ENCODE measurements at places on chromosomes 6 and 20.

GRCh38 chr6:143227675-143228074, 167.0 kb downstream of the AIG1 start:
- no peak for DNase-seq

DNA sequence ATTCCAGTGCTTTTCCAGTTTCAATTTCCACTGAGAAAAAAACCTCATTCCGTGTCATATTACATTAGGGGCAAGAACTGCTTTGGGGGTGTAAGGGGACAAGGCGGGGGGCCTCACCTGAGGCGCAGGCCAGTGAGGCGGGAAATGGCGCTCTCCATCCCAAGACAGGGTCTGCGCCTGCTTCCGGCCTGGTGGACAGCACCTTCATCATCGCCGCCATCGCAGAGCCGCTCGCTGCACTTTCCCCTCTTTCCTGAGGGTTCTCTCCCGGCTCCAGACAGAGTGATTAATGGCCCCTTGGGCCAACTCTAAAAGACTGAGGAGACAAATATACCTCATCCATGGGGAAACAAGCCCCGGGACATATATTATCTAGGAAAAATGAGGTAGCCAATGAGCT, 270.0 kb upstream of the SOX4 start:
- no peak for DNase-seq

GRCh38 chr6:157428427-157429202, 47.6 kb downstream of the ZDHHC14 start:
- no peak for DNase-seq

- no peak for DNase-seq
Measured at GRCh38 chr6:158909938-158910337, 90.1 kb downstream of the RSPH3 start.

- no peak for DNase-seq
Measured at GRCh38 chr20:36794116-36794474, 20.5 kb upstream of the DSN1 start.

DNA sequence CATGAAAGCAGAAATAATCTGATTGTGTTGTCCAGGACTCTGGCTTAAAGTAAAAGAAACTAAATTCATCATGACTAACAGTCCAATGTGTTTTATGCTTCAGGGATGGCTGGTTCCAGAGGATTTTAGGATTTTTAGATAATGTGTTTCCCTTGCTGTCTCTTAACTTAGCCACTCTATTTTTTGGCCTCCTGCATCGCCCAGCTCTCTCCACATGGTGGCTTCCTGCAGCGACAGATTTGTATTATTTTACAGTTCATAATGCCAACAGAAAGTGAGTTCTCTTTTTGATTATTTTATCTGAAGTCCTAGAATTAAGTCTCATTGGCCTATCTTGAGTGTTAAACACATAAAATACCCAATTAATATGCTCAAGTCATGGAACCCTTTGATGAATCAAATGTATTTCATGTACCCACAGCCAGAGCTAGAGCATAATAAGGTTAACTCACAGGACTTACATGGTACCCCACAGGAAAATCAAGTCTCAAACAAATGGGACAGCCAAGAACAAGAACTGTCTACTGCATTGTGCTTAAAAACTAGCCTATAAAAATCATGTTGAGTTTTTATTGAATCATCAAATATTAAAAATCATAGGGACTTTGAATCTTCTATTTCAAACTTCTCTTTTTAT, 582.5 kb downstream of the DOK5 start:
- no peak for DNase-seq

GRCh38 chr6:34466242-34467185, 638 bp downstream of the PACSIN1 start:
- no peak for DNase-seq

- DNase-seq = no peak
Measured at GRCh38 chr20:10783707-10784553, 110.1 kb upstream of the JAG1 start.

DNA sequence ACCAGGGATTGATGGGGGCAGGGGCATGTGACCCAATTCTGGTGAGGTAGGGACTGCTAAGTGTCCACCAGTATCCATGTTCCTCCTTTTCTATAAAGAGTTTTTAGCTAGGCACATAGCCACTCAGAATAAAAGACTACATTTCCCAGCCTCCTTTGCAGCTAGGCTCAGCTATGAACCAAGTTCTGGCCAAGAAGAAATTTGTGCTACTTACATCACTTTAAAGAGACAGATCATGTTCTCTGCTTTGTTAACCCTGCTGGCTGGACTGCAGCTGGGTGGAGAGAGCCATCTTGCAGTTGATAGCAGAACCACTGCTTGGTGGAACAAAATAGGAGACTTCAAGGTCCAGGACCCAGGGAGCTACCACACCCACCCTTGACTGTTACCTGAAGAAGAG, 5.3 kb upstream of the CCM2L start:
- DNase-seq = no peak

- DNase-seq = no peak
Measured at GRCh38 chr20:43846516-43846905, 68.1 kb upstream of the TOX2 start.

DNA sequence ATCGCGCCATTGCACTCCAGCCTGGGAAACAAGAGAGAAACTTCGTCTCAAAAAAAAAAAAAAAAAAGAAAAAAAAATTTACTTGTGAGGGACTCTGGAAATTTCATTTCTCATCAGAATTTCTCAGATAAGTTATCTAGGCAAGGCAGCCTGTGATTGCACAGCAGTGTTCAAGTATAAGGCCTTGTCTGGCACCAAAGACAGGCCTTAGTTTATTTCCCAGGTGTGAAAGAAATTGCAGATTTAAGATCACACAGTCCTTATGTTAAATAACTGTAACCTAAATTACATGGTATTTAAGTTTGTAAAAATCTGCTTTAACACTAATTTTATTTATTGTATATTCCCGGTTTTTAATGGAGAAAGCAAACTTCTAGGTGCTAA, 34.8 kb downstream of the HFE start:
- DNase-seq = no peak

DNA sequence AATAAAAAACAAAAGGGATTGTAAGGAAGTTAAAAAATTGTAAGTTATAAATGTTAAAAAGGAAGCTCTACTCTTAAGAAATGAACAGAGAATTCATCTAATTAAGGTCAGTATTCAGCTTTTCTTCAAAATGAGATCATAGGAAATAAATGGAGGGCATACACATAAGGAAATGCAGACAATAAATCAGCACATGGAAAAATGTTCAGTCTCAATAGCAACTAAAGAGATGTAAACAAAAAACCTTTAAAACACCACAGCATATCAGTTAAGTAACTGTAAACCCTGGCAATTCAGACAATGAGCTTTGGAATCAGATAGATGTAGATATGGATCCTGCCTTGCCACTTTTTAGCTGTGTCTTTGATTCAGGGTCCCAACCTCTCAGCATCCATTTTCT, 24.0 kb upstream of the CLIC5 start:
- no peak for DNase-seq

DNA sequence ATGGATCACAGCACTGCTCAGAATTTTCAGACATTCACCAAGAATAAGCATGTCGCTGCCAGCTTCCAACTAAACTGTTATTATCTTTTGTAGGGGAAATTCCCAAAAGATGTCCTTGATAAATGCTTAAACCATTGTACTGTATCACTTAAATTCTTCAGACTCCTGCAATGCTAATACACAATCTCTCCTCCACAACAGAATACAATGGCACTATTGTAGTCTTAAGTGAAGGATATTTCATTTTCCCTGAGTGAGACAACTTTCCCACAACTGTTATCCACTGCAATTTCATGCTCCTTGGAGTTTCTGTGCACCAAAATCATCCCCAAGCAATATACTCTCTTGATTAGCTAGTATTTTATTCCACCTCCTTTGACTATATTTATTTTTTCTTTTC, 189.7 kb downstream of the COL9A1 start:
- DNase-seq = no peak

- DNase-seq = peak; percentile 91
Measured at GRCh38 chr6:28311139-28311823, 24.7 kb downstream of the ZSCAN31 start.

DNA sequence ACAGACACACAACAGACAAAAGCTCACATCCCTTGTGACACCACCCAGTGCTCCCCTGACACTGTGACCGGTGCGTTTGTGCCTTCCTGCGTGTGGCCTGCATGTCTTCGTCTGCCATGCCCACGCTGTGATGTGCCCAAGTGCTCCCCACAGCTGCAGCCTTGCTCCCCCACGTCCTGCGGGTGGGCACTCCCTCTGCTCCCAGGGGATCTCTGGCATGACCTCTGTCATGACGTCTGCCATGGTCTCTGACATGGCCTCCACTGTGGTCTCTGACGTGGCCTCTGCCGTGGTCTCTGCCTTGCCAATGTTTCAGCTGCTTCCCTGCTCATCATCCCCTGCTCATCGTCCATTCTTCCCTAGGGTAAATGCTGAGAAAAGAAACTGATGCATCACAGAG, 200.9 kb downstream of the DLL1 start:
- DNase-seq = no peak

- DNase-seq = no peak
Measured at GRCh38 chr20:51184289-51184688, 161.4 kb upstream of the KCNG1 start.

DNA sequence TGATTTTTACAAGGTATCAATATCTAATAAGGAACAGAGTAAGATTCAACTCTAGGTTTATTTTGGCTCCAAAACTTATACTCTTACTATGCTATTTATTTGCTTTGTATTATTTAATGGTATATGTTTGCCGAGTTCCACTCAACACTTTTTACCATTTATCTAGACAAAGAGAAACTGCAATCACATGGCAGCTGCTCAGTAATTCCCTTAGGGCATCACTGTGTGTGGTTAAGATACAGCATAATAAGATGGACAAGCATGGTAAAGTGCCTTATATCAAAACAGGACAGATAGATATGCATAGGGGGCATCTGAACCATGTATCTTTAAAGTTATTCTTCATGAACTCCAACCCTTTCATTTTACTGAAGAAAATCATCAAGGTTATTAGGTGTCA, 483.0 kb upstream of the ID4 start:
- no peak for DNase-seq

DNA sequence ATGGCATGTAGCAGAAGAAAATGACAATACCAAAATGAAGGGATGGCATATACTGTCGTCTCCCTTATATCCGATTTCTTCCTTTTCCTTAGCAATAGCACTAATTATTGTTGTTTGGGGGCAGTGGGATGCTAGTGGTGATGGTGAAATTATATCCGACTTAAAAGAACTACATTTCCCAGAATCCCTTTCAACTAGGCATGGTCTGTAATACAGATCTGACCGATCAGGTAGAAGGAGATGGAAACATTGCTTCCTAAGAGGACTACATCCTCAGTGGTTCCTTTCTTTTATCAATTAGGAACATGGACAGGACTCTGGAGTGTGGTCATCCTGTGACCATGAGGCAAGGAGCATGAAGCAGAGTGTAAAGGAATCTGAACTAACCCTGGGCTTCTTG, 532.6 kb downstream of the CBLN4 start:
- no peak for DNase-seq

DNA sequence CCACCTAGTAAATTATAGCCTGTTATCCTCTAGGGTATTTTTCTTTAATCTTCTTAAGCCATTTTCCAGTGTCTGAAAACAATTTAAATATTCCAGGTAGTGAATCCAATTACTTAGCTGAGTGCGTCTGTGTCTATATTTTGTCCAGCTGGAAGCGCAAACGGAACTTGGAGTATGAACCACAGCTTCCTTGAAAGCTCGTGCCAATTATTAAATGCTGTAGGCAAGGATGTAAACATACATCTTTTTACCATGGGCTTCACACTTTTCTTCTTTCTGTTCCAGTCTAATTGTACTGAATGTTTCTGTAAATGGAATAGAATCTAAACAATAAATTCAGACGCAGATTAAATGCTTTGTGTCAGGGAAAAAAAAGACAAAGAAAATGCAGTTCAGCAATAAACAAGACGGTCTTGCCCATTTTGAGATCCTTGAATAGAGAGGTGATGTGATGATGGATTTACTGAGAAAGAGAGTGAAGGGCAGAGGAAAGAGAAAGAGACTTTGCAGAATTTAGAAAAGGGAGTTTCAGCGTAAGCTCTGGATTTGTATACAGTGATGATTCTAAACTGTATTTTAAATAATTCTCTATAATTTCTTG, 1.9 kb downstream of the PLCB1 start:
- DNase-seq = peak; percentile 13

DNA sequence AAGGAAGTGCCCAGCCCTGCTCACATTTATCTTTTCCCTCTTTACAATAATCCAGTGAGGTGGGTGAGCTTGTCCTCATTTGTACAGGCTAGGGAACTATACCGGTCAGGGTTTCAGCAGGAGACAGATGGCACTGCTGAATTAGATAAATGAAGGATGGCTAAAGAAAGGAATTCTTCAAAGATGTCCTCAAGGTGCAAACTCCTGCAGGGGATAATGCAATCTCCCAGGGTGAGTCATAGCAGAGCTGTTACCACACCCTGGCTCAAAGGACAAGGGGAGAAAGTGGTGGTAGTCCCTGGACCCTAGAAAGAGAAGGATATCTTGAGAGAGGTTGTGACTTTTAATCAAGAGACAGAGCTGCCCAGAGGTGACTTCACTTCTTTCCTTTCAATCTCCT, 66.7 kb downstream of the RFPL4B start:
- peak; percentile 42 for DNase-seq

GRCh38 chr6:138331444-138331843, 46.3 kb upstream of the SMIM28 start:
- no peak for DNase-seq

- peak; percentile 31 for DNase-seq
Measured at GRCh38 chr6:31037169-31037568, 26.9 kb downstream of the MUC22 start.

DNA sequence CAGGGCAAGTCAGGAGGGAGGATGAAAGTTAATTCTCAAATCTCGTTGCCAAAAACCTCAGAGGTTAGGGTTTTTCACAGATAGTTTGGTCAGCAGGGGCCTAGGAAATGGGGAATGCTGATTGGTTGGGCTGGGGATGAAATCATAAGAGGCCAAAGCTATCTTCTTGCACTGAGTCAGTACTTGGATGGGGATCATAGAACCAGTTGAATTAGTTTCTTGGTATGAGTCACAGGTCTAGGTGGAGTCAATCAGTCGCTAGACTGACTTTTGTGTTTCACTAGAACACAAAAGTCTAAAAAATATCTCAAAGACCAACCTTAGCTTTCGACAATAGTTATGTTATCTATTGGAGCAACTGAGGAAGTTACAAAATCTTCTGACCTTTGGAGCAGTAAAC, 368.5 kb downstream of the TBC1D32 start:
- DNase-seq = no peak

DNA sequence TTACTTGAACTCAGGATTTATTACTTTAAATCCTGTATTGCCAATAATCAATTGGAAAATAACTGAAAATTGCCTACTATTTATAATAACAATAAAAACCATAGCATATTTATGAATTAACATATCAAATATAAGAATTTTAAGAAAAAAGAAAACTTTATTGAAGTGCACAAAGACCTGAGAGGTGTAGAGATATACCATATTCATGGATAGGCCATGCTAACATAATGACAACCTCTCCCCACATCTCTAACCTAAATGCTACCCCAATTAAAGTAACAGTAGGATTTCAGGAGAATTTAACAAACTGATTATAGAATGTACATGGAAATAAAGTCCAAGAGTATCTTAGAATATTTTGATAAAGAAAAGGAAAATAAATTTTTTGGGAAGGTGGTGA, 5.1 kb upstream of the HLA-DMB start:
- no peak for DNase-seq

GRCh38 chr6:43129434-43130194, 41.5 kb upstream of the SRF start:
- peak; percentile 66 for DNase-seq
